Activated CD8-positive, alpha-beta memory T cell treated with anti-CD3 and anti-CD28 coated beads for 1 hour (primary cell): ENCODE measurements at places on chromosomes 1 and 21.

GRCh38 chr1:222466150-222466865 lies 81.6 kb downstream of the HHIPL2 start:
- DNase-seq = no peak

- DNase-seq = no peak
These were observed 14.9 kb downstream of the PLEKHA6 start for GRCh38 chr1:204344665-204345355.

DNA sequence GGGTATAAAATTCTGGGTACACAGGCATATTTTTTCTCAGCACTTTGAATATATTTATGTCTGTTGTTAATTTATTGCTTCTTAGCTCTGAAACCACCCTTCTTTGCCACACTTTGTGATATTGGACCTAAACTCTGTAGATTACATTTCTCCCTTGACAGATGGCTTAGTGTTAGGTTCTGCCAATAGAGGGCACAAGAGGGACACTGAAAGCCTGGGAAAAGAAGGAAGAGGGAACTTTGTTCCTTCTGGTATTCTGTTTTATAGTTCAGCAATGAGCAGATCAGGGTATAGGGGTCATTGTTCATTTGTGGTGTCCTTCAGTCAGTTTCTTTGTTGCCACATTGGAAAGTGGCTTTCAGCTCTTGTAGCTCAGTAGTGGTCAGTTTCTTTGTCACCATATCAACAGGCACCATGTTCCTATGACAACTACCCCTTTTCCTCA lies 423.5 kb upstream of the PROX1 start:
- no peak for DNase-seq

- DNase-seq = no peak
These were observed 75.3 kb downstream of the DMRTA2 start for GRCh38 chr1:50347933-50348332.

- DNase-seq = no peak
These were observed 132.6 kb downstream of the ETS2 start for GRCh38 chr21:38938343-38938742.

DNA sequence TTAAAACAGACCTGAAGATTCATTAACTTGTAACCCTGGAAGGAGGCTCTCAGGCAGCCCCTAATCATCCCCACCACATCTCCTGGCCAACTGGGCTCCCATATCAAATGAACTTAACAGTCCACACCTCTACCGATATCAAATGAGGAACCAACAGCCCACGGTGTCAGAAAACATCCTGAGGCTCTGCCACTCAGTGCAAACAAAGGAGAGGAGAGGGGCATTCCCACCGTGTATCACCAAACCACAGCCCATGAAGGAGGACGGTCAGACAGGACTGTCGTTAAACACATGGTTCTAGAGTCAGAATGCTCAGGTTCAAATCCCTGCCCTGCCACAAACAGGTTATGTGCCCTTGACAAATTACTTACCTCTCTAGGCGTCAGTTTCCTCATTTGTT lies 52.5 kb downstream of the ERI3 start:
- no peak for DNase-seq

DNA sequence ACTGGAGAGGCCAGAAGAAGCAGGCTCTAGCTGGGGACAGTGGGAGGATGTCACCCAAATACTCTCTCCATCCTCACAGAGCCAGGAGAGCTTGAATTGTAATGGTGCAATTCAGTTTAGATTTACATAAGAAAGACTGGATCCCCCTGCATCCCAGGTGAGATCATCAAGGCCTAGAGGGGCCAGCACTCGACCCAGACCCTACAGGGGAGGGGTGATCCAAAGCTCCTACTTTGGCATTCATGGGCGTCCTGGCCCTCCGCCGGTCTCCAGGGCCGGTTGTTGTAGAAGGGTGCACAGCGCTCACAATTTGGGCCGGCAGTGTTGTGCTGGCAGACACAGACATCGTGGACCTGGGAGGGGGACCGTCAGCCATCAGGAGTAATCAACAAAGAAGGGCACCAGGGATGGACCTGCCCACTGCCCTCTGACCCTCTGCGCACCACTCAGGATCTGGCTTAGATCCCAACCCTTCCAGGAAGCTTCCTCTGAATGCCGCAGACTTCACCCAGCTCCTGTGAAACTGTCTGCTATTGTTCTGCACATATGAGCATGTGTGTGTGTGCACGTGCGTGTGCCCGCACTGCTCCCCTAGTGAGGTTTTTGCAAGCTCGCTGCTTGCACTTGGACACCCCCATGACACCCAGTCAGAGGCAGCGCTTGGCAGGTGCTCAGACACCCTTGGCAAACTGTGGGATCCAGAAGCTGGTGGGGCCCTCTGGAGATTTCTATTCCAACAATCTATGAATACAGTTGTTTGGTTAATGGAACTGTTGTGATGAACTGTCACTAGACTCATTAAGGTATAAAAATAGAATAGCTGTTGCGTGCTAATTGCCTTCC lies 21.6 kb downstream of the LAMB3 start:
- DNase-seq = no peak
